ENCODE measurements at places on chromosomes 11 and 22.
A peak's percentile ranks its signal among the peaks of the same experiment; 100 is the strongest.

DNA sequence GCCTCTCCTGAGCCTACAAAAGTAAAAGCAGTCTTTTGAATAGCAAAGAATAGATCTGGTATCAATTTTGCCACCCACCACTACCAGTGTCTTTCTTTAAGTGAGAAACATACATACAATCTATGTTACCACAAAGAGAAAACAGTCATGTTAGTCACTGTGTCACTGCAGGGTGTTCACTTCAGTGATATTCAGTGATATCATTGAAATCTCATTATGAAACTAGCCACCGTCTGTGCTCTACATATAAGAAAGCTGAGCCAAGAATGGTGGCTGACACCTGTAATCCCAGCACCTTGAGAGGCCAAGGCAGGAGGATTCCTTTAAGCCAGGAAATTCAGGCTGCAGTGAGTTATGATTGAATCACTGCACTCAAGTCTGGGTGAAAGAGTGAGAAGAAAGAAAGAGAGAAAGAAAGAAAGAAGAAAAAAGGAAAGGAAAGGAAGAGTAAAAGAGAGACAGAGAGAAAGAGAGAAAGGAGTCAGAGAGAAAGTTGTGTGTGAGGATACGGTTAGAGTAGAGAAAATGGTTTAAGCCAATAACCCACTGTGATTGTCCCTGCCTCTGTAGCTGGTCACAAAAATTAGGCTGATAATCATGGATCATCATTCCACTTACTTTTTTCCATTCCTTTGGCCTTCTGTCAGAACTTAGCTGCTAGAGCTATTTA, 847.1 kb downstream of the FAM181B start:
- no peak for DNase-seq

DNA sequence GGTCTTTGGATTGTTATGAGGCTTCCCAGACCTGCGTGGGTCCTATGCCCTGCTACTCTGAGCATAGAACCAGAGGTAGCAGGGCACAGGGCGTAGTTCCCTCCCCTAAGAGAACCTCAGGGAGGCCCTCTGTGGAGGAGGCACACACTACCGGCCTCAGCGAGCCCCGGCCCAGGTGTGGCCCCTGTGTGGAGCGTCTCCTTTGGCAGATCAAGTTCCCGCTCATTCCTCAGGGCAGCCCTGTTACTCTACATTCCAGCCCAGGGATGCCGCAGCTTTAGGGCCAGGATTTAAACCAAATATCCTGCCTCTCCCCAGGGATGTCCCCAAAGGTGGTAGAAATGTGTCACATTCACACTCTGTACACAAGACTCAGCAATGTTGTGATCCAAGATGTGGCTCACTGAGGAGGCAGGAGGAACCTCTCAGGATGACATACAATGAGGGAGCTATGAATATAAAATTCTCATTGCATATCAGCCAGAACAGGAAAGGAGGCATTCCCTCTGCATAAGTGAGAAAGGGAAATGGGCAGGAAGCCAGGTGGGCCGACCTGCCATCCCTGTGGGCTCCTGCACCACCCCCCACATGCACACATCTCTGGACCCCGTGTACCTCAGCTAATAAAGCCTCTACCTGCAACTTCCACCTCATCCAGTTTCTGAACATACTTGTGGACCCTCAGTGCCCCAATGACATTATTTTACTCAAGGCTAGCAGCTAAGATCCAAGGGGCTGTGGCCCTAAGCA, 131.9 kb upstream of the TEAD1 start:
- no peak for DNase-seq

DNA sequence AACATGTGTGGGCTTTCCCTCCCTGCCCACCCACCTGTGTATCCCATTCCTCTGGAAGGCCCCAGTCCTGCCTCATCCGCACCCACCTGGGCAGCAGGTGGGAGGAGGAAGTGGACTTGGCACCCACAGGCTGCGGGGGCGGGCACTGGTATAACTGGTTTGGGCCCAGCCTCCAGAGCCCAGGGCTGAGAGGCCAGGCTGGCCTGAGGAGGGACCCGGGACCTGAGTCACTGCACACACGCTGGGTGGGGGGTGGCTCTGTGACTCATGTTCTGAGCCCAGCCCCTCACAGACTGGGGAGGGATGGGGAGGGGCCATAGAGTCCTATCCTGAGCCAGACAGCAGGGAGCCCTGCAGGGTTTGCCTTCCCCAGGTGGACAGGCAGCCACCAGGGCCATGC, 16.7 kb downstream of the PHLDA2 start:
- DNase-seq: no peak

DNA sequence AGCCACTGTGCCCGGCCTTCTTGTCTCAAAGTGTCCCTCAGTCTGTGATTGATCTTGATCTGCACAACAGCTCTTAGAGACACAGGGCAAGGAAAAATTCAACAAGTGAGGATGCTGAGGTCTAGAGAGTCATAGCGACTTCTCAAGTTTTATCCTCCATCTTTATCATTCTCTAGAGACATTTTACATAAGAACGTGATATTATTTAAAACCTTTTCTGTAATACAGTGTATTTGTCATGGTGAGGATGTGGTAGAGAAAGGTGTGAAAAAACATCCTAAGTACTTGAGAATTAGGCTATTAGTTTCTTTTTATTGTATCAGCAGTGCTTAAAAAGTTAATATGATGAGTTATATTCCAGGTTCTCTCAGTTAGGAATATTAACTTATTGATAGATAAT, 50.2 kb downstream of the EMSY start:
- DNase-seq: no peak

DNA sequence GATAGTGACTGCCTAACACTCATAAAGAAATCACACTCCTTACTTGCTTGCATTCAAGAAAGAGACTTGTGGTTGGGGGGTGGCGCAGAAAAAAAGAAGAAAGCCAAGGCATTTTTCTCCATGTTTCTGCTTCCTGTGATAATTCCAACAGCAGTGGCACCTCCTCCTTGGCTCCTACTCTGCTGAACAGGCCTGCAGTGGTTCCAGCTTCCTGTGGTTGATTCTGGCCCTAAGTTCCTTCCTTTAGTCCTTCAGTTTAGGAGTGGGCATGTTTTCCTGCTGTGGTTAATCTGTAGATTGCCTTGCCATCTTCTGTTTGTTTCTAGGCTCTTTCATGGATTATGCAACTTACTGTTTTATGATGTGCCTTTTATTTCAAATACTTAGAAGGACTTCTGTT, 940.4 kb downstream of the DLG2 start:
- DNase-seq: no peak

DNA sequence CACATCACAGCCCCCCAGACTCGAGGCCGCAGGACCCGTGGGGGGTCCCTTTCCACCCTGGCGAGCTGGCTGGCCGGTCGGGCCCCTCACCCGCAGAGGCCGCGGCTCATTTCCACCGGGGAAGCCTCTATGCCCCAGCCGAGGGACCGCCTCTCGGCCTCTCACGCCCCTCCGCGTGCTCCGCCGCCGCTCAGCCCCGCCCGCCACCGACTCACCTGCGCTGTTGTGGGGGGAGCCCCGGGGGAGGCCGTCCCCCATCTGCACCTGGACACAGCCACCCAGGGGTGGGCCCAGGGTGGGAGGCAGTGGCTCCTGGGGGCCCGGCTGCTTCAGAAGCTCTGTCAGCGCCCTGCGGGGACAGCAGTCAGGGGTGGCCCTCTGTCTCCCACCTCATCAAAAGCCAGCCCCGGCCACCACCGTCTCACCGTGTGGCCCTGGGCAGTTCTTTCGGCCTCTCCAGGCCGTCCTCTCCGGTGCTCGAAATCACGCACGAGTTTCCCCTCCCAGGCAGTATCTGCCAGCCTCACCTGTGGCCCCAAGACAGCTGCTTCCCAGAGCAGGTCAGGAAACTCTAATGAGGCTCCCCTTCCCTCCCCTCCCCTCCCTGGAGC, 3.8 kb downstream of the SHISA8 start:
- DNase-seq: no peak

GRCh38 chr11:133950874-133951326, 5.9 kb downstream of the IGSF9B start:
- no peak for DNase-seq

- DNase-seq: no peak
Measured at GRCh38 chr22:37232140-37232998, 11.7 kb downstream of the RAC2 start.

DNA sequence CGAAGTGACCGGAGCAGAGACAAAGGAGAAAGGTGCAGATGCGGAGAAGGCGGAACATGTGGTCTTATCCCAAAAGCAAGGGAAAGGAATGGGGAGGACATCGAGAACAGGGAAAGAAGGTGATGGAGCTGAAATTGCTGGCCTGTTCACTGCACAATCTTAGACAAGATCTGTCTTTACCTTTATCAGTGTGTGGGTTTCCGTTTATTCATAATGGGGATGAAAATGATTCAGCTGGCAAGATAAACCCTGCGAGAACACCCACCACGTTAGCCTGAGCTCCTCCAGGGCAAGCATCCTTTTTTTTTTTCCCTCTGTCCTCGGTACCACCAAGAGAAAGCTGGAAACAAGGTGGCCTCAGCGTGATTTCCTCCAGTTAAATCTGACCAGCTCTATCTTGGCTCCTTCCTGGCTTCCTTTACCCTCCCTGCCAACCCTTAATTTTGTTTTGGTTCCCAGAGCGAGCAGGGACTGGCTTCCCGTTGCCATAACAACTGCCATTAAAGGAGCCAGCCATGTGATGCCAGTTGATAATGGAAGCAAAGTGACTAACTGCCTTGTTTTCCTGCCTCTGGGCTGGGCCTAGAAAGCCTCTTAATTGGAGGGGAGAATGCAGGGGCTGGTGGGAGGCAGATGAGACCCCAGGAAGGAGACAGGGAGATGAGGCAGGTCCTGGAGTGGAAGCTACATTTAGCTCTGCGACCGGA, 4.2 kb downstream of the SGSM1 start:
- peak; percentile 59 for DNase-seq

DNA sequence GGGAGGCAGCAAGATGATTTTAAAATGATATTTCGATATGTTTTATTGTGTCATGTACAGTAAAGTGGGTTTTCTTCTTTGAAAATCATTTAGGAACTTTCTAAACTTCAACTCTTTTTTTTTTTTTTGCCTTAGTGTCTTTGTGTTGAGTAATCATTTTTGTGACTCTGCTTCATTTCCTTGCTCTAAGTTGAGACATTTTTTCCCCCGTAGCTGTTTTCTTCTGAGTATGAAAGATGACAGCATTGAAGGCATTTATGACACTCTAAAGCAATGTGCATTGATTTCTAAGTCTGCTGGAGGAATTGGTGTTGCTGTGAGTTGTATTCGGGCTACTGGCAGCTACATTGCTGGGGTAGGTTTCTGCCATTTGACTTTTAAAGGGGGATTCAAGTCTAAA, 23.5 kb downstream of the RRM1 start:
- no peak for DNase-seq

GRCh38 chr11:110493346-110493745, 63.6 kb downstream of the FDX1 start:
- DNase-seq: no peak

DNA sequence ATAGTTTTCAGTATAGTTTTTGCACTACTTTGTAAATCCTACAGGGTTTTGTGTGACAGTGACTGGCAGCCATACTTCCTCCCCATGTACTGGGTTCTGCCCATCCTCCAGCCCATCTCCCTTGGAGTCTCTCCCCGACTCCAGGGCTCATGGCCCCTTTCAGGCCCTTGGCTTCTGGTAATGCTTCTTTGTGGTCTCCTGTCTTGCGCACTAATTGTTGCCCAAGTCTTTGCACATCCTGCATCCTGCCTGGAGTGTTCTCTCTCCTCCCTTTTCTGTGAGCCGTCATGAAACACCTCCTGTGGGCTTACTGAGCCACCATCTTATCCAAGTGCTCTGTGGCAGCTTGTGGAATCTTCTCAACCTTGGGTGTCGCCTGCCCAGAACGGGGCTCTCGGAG, 11.4 kb upstream of the KCNQ1OT1 start:
- DNase-seq: no peak

DNA sequence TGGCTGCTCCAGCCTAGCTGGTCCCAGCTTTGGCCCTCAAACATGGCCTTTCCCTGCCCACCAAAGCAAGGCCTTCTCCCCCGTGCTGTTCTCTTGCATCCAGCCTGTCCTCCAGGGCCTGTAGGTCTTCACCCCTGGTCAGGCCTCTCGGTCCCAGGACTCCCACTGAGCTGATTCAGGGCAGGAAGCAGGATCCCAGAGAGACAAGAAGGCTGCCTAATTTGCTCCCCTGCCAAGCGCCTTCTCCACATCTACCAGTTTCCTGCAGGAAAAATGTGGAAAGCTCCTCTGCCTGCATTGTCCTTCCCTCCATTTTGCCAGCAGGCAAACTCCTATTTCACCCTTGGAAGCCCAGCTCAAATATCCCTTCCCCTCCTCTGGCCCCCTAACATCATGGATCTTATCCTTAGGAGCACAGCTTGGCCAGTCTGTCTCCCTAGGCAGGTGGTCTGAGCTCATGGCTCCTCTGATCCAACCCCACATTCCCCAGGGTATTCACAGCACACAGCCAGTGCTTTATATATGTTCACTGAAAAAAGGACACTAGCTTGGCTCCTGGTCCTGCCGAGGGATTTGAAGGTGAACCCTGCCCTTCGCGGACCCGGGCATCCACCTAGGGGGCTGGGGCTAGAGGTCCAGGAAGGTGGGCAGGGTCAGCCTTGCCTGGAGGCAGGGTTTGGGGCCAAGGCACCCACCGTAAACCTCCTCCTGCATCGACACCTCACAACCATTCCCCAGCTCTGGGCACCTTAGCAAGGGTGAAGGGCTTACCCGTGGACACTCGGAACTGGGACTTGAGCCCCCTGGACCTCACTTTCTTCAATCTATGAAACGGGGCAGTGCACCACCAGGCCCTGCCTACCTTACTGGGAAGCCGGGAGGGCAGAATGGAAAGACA, 968 bp downstream of the RHBDD3 start:
- no peak for DNase-seq

GRCh38 chr11:586376-587316, 10.4 kb downstream of the PHRF1 start:
- DNase-seq: no peak

- no peak for DNase-seq
Measured at GRCh38 chr22:28992565-28993356, 68.9 kb downstream of the C22orf31 start.

GRCh38 chr11:70252844-70253243, 17.6 kb upstream of the PPFIA1 start:
- DNase-seq: no peak

GRCh38 chr11:29989174-29989970, 27.5 kb downstream of the KCNA4 start:
- DNase-seq: no peak

DNA sequence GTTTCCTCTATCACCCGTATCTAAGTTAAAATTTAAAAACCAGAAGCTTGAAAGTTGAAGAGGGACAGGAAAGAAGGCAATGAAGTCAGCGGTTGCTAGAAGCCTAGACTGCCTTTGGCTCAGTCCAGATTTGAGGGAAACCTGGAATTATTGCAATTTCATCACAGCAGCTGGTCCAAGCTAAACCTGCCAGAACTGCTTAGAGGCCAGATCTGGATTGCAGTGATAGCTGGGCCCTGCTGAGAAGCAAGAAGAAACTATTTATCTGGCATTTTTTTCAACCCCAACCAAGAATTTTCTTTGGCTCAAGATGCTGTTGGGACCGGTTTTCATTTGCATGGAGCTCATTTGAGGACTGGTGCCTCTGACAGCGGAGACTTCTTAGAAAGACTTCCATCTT, 121.5 kb upstream of the TEAD1 start:
- DNase-seq: no peak

All from amygdala (tissue), 56 donors.